ENCODE measurements at places on chromosomes 11 and 22. TPM values are rescaled to one million over a fixed set of nuclear protein-coding genes. Genes with fewer than 3 reads are reported as not detected.

- no peak for DNase-seq
Measured at GRCh38 chr11:118565051-118565450, 680 bp downstream of the IFT46 start.

GRCh38 chr22:22458387-22458786 is 50.2 kb downstream of the ZNF280B start:
- DNase-seq = no peak

DNA sequence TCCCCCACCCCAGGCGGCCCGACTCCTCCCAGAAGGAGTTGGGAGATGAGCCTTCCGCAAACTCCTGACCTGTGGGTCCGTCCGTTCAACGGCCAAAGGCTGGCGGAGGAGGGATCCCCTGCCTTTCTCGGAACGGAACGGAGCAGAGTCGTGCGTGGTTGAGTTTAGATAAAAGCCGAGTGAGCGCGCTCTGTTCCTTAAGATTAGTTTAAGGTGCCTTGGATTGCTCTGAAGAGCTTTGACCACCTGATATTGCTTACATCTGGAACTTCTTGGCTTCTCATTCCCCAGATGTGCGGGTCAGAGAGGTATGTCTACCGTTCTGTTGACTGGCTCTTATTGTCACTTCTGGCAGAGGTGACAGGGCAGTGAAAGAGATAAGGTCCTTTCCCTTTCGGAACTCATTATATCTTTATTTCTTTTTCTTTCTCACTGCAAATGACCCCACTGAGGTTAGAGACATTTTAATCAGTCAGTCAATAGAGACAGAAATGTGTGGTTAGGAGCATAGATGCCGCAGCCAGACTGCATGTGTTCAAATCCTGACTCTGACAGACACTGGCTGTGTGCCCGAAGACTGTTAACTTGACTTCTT is at the start of gene TRIM6:
Gene TRIM6, plus strand, starts transcription at position 31 of the 595 bp plus-strand sequence. Its CDS starts 261 bp downstream, at position 292.
- peak; percentile 19 for DNase-seq

DNA sequence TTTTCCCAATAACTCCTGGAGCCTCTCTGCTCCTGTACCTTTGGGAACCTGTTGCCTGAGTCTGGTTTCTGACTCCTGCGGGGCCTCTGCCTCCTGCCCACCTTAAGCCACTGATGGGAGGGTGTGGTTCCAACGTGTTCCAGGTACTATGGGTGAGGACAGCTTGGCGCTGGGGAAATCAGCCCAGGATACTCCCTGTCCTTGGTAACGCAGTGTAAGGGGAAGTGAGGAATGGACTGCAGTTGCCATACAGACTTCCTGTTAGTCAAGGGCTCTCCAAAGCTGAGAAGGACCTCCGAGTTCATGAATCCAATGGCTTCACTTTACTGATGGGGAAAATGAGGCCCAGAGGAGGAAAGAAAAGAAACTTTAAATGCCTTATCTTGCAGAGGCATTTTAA is 1.2 kb upstream of the MARK2 start:
- DNase-seq = no peak

DNA sequence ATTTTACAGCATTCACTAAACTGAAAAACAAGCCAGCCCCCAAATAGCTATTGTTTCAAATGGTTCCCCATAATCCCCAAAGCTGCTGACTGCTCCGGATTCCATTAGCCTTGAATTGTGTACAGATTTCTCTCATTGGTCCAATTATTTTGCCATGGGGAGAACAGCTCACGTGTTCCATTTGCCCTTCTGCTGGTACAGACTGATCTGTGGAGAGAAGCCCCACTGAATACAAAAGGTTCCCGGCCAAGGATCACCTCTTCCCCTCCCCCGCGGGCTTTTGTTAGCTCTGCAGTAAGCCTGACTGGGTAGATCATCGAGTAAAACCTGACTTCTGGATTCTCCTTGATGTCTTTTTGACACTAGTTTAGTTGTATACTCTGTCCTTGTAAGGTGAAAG is 9.1 kb upstream of the MAPK8IP1 start:
- no peak for DNase-seq

DNA sequence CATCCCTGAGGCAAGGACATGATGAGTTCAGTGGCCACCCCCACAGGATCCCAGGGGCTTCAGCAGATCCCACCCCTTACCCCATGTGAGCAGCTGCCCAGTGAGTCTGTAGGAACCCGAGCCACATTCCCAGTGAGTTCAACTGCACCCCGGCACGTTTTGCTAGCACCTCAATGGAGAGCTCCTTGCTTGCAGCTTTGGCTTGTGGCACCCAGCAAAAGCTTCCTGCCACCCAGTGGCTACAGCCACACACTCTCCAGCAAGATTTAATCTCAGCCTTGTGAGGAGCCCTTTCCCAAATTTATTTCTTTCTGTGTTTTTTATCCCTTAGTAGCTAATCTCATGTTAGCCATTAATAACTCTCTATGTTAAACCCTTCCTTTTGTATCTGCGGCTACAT is 4.0 kb downstream of the SAA1 start:
- no peak for DNase-seq

- no peak for DNase-seq
Measured at GRCh38 chr11:115776916-115777315, 272.7 kb upstream of the CADM1 start.

- DNase-seq = no peak
Measured at GRCh38 chr11:2165571-2165970, 4.6 kb upstream of the INS start.

DNA sequence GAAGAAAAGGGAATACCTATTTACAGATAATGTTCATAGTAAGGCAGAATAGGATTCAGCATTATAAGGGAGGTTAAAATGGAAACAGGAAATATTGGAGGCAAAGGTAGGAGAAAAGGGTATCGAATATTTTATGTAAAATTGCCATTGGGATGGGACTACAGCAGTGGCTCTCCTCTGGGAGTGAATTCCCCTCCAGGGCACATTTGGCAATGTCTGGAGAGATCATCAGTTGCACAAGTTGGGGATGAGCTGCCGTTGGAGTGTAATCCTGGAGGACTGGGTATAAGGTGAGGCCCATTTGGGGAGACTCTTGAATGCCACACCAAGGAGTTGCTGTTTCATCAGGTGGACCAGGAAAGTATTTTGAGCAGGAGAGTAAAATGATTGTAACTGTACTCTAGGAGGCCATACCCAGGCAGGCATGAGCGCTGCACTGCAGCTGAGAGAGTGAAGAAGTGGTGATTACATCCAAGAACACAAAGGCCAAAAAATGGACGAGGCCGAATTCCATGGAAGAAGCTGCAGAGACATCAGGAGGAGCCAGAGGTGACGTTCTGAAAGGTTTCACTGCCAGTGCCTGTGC is 8.7 kb upstream of the ACRV1 start:
- DNase-seq = no peak

GRCh38 chr11:70719516-70719915 is 321.2 kb downstream of the CTTN start:
- DNase-seq = no peak

GRCh38 chr11:13669544-13670488 is 1.3 kb downstream of the FAR1 start:
- DNase-seq = peak; percentile 16

DNA sequence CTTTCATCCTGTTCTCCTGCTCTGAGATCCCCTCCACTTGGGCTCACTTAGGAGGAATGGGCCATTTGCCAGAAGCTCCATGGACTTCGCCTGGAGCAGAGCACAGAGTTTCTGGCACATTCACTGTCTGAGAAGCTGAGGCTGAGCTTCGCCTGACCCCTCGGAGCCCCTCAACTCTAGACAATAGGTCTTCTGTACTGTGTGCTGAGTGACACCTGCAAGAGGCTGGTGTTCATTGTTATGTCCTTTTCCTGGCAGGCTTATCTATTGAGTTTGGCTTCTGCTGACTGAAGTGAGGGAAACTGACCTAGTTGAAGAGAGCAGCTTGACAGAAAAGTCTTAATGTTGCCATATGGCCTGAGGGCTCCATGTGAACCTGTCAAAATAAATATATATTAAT is 124.3 kb downstream of the EHF start:
- no peak for DNase-seq

GRCh38 chr11:61963282-61964057 is 4.0 kb downstream of the FTH1 start:
- no peak for DNase-seq

DNA sequence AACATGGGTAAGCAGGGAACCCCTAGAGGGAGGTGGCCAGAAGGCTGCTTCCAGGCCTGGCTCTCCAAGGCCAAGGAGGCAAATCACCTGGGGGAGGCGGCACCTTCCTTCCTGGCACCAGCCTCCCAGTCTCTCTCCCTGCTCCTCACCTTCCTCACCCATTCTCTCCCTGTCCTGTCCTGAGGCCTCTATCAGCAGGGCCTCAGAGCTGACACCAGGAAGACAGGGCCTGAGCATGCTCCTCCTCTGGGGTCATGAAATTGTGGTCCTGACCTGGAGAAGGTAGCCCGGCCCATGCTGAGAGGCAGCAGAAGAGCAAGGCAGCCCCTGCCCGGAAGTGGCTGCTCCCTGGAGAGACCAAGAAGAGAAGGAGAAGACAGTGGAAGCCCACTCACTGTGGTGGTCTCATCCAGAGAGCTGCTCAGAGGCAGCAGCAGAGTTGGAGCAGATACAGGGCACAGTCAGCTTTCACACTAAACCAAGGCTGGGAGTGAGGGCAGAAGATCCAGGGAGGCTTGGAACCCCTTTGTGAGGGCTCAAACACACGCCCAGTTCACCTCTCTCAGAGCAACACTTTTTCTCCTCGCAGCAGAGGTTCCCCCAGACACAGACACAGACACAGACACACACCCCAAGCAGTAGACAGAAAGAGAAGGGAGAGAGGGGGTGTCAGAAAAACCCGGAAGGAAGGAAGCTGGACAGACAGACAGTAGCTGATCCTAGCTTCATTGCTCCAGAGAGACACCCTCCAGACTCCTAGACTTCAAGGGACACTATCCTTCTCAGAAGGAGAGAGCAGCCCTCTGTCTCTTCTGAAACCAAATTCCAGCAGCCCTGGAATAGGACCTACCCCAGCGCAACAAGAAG is 1.8 kb downstream of the BCL9L start:
- no peak for DNase-seq

DNA sequence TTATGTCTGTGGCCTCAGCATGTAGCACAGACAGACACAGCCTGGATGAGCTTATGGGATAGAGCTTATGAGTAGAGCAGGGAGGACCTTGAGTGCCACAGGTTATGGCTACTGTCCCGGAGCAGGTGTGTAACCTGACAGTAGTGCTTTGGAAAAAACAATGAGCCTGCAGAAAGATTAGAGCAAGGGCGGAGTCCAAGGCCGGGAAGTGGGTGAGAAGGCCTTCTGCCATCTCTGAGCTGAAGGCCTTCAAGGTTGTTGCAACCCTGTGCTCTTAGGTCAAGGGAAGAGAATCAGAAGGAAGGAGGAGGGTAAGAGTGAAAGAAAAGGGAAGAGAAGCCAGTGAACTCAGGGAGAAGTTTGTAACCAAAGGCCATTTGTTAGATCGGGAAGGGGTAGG is 3.9 kb upstream of the TAGLN start:
- DNase-seq = no peak

The P2RY2 gene
- not detected for total RNA-seq

The MYH9 gene
- total RNA-seq = 529 TPM

The APLNR gene
- not detected for total RNA-seq

Data from activated T-cell treated with anti-CD3 and anti-CD28 coated beads, Interleukin-2, amount 50 U/mL, for 72 hours (primary cell).